ENCODE measurements at places on chromosomes 5 and 9.

GRCh38 chr5:113194591-113194990 is 218.0 kb downstream of the DCP2 start:
- no peak for DNase-seq

GRCh38 chr5:179345183-179345432 is 153 bp downstream of the ADAMTS2 start:
- DNase-seq: no peak

DNA sequence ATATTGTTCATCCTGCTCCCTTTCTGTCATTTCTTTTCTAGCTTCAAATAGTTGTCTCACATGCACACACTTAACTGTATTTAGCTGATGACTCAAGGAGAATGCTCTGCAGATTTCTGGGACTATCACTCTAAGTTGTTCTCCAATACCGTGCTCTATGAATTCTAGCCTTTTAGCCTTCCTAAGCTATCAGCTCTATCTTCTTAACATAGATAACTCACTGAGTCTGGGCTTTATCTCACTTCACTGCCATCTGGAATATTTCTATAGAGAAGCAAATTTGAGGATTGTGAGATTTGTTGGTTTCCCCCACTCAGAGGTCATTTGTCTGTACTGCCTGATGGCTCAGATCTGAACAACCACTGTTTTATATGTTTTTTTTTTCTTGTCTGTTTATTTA is 369.7 kb downstream of the TUSC1 start:
- no peak for DNase-seq

DNA sequence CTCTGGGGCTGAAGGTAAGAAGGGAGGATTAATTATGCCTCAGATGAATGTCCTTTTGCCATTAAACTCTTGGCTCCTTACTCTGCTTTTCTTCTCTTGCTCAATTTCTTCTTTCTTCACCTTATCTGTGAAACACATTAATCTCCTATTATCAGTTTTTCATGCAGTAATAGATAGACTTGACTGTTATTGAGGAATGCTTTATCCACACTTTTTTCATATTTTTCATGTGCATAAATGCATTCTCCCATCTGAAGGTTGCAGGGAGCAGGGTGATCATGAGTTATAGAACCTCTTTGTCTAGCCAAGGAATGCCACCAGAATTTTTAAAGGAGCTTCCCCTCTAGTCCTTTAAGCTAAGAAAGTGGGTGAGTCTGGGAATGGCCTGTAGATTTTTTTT is 66.4 kb upstream of the CD180 start:
- DNase-seq: no peak

DNA sequence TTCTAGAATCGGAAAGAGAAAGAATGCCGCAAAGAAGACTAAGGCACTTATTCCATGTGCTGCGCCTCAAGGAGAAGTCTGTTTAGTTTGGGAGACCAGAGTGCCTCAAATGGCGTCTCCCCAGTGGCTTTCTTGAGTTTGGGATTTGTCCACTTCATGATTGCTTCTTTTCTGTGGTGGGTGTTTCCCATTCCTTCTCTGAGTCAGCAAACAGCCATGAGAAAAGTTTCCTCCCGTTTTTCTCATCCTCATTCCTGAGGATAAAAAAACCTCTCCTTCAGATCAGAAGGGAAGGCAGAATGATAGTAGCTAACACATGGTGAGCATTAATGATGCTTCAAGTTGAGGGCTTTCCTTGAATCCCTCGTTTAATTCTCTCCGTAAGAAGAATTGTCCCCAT is 275.9 kb upstream of the WWC1 start:
- DNase-seq: no peak

DNA sequence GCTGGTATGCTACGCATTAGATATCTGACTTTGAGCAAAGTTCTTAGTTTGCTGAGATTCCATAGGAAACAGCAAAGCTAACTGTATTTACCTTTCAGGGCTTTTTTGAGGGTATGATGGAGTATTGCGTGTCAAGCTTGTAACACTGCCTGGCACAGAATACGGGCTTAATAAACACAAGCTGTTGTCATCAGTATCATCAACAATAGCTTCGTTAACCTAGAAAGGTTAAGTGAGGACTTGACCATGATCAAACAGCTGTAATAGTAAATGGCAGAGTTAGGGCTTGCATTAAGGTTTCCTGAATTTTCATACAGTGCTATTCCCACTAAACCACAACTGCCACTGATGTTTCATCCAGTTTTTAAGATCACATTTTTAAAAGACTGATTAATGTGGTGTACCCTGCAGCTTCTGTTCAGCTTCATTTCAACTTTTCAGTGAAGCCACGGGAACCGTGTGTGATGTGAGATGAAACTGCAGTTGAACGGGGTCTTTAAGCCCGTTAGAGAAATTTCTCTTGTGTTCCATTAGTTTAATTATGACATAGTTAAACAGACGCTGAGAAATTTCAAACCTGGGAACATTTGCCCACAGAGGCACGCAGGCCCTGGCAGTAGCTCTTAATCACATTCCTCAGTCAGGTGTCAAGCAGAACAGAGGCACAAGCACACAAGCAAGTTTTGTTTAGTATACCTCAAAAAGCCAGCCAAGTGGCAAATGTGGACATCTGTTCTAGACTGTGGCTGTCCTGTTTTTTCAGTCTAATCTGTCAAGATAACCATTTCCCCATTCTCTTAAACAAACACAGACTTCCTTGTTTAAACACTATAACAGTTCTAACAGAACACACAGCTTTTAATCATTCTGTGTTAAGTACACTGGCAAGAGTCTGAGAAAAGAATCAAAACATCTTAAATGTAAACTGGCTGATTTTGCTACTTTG is 147.1 kb downstream of the ZNF608 start:
- no peak for DNase-seq

GRCh38 chr9:134908524-134909309 is 9.0 kb downstream of the FCN1 start:
- DNase-seq: no peak

DNA sequence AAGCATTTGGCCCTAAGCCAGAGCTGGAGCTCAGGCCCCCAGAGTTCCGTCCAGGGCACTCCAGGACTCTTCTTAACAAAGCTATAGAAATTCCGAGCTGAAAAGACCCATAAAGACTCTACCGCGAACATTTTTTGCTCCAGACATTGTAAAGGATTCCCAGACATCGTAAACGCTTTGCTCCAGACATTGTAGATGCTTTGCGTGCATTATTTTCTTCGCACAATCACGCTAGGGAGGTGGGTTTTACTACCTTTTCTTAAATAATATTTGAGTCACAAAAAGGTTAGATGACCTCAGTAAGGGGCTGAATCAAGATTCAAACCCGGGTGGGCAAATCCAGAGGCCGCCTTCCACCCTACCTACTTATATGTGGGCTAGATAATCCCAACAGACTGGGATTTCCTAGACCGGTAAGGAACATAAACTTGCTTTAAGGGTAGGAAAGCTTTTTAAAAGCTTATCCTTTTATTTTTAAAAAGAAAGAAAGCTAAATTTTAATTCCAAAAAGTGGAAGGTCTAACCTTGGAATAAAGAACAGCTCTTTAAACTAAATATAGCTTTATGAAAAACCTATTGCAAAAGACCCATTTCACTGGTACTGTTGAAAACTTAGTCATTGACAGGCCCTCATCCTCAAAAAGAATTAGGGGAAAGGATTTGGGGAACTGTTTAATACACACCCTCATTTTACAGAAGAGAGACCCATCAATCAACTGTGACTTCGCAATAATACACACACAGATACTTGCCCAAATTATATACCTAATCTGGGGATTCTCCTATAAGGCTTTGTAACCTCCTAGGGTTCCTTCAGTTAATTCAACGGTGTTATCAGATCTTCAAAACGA is 822 bp upstream of the TNIP1 start:
- DNase-seq: no peak

DNA sequence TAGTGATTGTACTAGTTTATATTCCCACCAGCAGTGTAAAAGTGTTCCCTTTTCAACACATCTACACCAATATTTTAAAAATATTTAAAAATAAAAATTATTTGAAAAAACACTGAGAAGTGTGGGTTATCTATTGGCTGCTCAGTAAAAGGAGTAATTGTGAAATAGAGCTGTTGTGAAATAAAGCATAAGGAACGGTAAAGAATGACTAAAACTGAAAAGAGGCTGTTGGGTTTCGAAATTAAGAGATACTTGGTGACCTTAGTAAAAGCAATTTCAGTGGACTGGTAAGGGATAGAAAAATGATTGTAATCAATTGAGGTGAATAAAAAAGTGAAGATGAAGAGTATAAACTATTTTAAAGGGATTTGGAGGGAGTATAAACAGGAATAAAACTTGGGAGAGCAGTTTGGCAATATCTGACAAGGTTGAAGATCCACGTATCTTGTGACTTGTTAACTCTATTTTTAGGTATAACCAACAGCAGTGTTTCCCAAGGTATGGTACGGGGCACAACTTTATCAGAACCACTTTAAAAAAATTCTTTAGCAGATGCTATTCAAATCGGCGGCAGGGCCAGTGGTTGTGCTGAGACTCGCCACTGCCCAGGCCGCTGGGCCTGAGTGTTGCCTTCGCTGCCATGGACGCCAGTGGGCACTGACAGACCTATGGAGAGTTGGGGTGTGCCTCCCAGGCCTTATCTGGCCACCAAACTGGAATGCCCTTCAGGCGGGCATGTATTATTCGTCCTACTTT is 63.3 kb downstream of the TMEM38B start:
- no peak for DNase-seq

DNA sequence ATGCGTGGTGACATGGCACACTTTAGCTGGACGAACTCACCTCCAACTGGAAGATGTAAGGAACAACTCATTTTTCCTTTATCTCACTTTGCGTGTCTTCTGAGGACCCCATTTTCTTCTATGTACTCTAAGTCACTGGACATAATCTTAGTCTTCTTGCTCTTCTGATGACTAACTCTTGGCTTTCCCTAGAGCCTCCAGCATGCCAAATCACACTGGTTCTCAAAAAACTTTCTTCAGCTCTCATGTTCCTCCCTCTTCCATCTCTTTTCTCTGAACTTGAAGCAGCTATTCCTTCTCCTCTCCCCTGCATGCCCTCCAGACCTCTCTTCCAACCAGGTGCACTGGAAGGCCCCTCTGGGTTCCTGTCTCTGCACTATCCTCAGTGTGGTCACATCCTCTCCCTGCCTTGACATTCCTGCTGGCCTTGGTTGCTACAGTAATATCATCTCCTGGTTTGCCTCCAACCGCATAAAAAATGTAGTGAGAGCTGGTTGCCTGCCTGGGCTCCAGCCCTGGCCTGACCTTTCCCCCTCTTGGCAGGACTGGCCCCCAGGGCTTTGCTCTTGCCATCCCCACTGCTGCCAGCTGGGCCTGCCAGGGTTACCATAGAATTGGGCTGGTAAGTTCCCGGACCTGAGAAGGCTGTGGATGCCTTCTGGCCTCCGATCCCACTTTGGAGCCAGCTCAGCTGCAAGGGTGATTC is 44.8 kb upstream of the BNC2 start:
- no peak for DNase-seq

DNA sequence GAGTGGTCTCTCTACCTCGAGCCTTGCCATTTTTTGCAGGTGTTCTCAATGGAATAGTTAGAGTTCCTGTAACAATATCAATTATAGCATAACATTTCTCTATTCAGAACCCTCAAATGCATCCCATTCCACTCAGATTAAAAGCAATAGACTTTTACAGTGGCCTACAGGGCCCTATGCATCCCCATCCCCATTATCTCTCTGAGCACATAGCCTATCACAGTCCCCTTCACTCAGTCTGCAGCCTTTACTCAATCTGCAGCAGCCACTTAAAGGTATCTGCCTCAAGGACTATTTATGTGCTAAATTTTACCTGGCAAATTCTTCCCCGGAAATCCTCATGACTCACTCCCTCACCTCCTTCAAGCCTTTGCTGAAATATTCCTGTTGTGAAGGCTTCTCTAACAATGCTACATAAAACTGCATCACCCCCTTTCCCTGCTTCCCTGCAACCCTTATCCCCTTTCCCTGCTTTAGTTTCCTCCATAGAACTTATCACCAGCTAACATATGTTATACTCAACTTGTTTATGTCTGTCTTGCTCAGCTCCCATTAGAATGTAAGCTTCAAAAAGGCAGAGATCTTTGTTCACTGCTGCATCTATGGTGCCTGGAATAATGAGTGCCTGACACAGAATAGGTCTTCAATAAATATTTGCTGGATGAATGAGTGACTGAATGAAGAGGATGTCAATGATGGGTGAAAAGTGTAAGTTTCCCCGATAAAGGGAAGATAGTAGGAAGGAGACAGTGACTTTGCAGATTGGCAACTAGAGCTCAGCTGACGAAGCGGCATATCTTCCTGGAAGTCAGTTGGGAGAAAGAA is 54.1 kb upstream of the ZNF366 start:
- no peak for DNase-seq

- DNase-seq: no peak
Measured at GRCh38 chr9:129415942-129416651, 204.8 kb downstream of the C9orf50 start.

DNA sequence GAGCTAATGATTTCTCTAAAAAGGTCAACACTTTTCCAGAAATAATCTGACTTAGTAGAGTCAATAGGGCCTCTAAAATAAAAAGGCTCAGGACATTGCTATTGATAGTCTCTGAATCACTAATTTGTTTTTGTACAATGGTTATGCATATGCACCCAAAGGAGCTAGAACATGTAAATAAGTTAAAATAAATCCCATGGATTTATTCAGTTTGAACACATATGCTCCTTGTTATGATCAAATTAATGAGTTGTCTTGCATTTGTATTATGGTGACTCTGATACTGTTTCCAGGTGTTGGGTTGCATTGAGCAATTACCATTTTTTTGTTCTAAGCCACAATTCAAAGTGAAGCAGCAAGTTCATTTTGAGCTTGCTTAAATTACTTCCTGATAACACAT is 276.0 kb upstream of the TUSC1 start:
- DNase-seq: no peak

DNA sequence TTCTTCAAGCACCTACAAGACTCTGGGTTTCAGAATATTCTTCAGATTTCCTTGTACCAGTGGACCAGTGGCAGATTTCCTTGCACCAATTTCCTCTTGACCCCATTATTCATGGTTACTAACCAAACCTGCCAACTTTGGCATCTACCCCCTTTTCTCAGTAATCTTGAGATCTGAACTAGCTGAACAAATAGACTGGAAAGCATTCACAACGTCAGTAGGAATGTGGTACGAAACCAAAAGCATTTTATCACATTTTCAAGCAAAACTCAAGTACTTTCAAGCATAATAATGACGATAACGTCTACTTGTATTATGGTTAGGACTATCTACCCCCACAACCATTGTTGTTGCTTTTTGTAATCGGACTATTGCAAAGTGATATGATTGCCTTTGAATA is 1217.3 kb downstream of the PTPRD start:
- DNase-seq: no peak

DNA sequence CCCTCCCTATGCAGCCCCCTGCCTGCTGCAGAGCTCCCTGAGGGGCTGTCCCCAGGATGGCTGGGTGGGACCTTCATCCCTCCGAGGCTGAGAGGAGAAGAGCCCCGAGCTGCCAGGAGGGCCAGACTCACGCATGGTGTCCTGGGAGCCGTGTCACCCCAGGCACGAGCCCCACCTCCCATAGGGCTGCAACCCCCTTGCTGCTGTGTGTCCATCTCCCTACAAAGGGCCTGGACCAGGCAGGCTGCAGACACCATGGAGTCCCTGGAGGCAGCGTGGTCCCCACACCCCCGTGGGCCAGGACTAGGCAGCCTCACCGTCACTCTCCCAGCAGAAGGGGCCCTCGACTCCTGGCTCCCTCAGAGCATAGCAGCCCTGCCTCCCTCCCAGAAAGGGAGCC is 11.2 kb upstream of the SEC16A start:
- no peak for DNase-seq

- DNase-seq: no peak
Measured at GRCh38 chr9:95425910-95426551, 90.7 kb downstream of the PTCH1 start.
